ENCODE measurements at places on chromosomes 4 and X. TPM values are rescaled to one million over a fixed set of nuclear protein-coding genes. Genes with fewer than 3 reads are reported as not detected.

GRCh38 chr4:7351014-7351413 is 83.7 kb downstream of the PSAPL1 start:
- no peak for DNase-seq

GRCh38 chr4:40294339-40294738 is 40.8 kb upstream of the CHRNA9 start:
- no peak for DNase-seq

GRCh38 chrX:43718956-43719355 is 62.9 kb downstream of the MAOA start:
- no peak for DNase-seq

DNA sequence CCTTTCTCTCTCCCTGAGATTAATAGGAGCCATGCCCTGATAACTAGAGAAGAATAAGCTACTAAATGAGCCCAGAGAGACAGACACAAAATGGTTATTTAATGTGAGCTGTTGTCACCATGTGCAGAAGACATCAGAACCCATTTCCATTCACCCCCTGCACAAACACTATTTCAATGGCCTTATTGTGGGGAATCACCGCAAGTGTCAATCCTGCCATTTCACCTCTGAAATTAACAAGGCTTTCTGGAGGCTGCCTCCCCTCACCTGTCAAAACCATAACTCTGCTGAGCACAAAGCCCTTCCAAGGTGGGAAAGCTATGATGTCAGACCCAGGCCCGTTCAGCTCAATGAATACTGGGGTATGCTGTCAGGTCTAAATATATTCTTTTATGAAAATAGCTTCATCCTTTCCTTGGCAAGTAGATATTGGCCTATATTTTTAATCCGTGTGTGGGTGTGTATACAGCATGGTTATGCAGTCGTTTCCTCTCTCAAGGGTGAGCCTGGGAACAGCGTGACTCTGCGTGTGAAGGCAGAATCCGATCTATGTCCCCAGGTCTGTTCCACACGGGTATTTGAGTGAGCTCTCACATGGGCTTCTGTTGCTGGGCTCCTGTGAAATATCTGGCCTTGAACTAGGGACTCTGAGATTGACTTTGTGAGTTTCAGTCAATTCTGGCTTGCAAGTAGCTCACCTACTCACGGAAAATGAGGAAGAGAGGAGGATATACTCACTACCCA is 266.3 kb downstream of the FBXW7 start:
- DNase-seq = no peak

The RRAGB gene
- 9.9 TPM for total RNA-seq

The TRIM75 gene
- not detected for total RNA-seq

Measured in left ventricle myocardium superior (tissue), 1 donor.